ENCODE measurements at places on chromosomes 6 and 20. TPM values are rescaled to one million over a fixed set of nuclear protein-coding genes. Genes with fewer than 3 reads are reported as not detected.

DNA sequence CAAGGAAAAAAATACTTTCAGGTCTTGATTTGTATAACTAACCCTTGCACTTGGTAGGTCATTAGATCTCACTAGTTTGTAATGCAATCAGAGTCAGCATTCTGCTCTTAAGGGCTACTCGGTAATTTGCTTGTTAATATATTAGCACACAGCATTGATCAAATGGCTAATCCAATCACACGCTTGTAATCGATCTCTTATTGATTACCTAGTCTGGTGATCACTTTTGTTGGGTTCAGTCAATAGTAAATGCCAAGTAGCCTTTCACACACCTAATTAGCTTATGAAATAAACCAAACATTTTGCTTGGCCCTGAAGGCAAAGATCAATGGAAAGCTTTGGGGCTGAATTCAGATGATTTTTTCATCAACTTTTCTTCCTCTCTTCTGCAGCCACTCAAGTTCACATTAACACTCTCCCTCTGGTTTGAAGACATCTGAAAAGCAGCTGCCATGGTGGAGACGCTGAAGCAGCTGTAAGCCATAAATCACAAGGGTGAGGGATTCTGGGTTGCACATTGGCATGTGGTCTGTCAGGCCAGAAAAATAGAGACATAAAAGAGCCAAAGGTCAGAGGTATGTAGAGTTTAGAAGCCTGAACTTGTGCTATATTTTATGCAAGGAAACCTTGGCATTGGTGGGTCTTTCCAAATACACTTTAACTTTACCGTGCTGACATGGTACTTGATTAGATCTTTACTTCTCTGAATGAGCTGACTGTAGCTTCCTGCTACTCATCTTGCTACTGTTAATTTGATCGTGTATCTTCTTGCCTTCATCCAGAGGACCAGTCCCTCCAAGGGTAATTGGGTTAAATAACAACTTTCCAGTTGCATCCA, 234.4 kb downstream of the SIM1 start:
- peak; percentile 46 for DNase-seq

DNA sequence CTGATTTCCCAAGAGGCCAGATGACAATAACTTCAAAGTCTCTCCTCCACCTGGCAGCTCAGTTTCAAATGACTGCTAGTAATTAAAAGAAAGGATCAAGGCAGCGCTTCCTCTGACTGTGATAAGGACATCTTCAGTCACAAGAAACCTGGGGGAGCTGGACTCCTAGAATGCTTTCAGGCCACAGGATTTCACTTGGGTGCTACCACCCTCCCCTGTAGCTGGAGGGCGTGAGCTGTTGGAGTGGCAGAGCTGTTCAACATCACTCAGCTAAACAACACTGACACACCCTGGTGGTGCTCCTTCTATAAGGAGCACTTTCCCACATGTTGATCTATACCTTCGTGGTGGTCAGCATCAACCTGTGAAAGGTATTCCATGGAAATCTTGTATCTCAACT, 2.2 kb upstream of the CNR1 start:
- DNase-seq = no peak

GRCh38 chr6:43954311-43955131, 172.7 kb downstream of the MRPL14 start:
- DNase-seq = peak; percentile 58

DNA sequence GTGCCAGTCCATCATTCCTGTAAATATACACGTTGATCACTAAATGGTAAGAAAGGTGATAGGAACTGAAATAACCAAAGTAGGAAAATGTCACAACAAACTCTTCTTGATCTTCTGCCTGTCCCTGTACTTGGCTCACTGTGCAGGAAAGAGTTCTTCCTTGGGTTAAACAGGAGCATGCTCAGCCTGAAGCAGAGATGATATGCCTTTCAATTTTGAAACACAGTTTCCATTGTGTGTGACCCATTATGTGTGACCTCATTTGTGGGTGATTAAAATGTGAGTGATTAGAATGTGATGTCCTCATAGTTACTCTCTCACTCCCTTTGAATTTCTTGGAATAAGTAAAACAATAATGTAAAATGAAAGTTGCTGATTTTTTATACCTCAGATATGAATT, 427.2 kb upstream of the AGPAT4 start:
- no peak for DNase-seq

DNA sequence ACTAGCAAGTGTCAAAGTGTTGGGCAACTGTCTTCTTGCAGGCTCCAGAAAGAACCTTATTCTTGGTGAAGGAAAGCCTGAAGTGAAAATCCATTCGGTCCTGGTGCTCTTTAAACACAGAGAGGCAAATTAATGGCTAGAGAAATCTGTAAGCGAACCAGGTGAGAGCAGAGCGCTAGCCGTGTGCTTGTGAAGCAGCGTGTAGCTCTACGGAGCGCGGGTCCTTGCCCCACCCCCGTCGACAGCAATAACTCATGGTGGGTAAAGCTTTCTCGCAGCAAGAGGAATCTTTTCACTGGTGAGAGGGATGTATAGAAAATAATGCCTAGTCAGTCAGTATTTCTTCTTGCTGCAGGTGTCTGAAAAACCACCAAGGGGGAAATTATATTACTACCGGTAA, 37.0 kb upstream of the EMILIN3 start:
- no peak for DNase-seq

GRCh38 chr6:89925826-89926225, 31.6 kb downstream of the GJA10 start:
- no peak for DNase-seq

- no peak for DNase-seq
Observed at GRCh38 chr6:11418290-11418905, 119.2 kb upstream of the TMEM170B start.

The TUBB2B gene
- polyA plus RNA-seq = 59.4 TPM

The SUMO4 gene
- 0.49 TPM for polyA plus RNA-seq

All from muscle of back (tissue), 13 donors.